Left ventricle myocardium inferior (tissue), 1 donor: ENCODE measurements at places on chromosomes 5 and 9.

DNA sequence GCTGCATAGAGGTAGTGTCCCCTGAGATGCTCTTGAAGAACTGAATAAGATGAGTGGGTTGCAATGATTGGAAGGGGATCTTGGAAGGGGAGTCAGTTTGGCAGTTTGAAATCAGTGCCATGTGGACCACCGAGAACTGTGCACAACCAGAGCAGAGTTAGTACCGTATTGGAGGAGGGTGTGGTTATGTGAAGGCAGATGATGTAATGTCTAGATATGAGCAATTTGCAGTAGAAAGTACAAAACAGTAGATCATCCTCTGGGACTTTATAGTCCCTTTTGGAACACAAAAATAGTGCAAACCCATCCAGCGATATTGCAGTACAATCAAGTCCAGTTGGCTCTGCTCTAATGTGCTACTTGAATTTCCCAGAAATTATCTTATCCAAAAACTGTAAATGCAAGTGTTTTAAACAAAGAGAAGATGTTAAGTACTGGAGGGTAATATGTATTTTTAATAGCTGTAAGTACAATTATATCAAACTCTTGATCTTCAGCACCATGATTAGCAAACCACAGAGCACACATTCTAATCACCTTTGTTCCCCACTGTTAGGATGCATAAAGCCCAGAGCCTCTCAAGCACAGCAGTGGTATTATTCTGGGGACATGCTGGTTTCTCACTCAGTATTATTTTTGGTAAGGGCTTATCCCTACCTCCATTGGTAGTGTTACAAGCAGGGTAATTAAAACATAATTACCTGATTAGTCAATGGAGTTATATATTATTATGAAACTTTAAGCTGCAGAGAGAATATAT is 41.5 kb downstream of the MEGF10 start:
- DNase-seq = no peak

GRCh38 chr5:159440235-159440634 is 109.9 kb upstream of the IL12B start:
- DNase-seq = no peak

- DNase-seq = peak; percentile 72
Measured at GRCh38 chr9:128456613-128457061, 831 bp downstream of the ODF2 start.

DNA sequence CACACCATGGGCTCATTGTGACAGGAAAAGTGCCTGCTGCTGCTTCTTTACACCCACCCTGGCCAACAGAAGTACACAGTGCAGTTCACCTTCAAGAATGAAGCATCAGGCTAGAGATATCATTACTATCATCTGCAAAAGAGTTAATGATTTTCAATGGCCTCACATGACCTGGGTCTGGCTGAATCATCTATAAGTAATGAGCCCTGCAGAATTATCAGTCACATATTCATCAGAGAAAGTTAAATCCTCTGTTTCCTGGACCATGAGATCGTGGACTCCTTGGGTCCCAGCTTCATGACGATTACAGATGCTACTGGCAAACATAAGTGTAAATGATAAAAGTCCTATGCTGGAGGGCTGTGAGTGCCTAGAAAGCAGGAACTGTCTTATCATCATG is 8.3 kb downstream of the BAG1 start:
- DNase-seq = no peak

DNA sequence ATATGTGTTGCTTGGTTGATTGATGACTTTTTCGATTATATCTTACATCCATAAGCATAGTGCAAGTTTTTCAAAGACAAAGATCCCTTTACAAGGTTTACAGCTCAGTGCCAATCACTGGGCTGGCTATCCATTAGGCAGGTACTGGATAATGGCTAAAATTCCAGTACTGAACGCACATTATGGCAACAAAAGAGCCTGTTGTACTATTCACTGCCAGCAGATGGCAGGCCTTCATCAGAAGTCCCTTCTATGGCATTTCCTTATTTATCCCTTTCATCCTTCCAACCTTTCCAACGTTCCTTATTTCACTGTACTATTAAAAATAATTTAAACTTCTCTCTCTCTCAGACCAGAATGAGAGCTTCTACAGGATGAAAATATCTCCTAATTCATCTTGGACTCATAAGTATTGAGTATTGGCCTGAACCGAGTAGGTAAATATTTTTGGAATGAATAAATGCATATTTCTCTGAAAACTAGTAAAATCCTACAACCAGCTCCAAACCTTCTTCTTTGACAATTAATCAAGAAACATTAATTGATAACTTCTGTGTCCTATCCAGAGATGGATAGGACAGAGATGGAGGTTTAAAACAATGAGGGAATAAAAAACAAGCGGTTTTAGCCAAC is 6.7 kb upstream of the WNT8A start:
- DNase-seq = peak; percentile 50

GRCh38 chr9:104810421-104811339 is 46.8 kb downstream of the NIPSNAP3B start:
- no peak for DNase-seq

DNA sequence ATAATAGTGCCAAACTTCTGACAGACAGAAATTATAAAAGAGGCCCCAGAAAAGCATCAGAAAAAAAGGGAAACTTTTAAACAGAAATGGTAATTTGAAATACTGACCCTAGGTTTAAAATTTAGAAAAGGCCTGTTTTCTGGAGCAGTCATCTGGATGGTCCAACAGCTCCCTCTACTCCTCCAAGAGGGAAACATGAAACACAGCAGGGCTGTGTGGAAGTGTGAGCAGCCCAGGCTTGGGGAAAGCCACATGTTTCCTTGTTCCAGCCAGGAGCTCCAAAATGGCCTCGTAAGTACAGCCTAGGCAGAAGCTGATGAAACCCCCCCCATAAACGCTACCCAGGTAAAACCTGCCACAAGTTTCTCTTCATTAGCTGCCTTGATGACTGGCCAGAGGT is 499.3 kb upstream of the ADAMTS16 start:
- DNase-seq = no peak

DNA sequence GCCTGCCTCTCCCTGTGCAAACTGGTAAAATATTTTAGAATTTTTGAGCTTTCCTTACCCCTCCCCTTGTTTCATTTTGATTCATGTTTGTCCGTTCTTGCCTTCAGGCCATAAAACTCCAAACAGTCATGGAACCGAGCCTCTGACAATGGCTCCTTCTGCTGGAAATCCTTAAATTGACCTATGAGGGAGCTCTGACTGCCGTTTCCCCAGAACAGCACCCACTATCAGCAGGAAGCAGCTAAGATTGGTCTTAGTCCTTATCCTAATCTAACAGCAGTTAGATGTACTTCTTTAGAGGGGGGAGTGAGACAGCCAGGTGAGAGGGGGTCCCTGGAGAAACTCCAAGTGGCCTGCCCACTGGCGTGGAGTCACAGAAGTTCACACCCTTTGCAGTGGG is 106.7 kb downstream of the FAM174A start:
- no peak for DNase-seq

- DNase-seq = no peak
Measured at GRCh38 chr9:115957585-115957984, 196.0 kb upstream of the PAPPA start.

DNA sequence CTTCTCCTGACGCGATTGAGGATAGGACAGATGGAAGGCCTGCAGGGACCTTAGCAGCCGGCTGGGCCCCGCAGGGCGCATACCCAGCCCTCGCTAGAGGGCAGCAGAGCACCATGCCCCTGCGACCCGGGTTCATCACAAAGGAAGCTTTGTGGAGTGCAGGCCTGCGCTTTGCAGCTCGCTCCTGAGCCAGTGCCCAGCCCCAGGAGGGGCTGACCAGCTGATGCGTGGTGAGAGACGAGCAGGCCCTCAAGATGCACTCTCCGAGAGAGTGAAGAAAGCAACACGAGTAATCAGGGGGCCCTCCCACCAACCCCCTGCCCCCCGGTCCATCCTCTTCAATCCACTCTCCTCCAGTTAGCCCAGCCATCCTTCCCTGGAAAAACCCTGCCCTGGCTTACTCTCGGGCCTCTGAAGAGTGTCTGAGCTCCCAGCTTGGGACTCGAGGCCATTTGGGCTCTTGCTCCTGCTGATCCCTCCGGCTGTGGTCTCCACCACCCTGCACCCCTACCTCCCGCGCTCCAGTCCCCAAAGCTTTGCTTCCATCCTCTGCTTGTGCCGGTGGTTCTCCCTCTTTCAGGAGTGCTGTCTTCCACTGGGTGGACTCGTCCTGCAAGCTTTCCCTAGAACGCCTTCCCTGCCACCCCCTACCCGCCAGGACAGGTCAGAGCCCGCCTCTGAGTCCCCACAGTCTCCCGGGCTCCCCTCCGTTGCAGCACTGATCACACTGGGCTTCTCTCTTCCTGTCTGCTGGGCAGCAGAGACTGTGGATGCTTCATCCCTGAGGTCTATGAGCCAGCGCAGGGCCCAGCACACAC is 9.1 kb upstream of the KIF12 start:
- DNase-seq = peak; percentile 82

- DNase-seq = no peak
Measured at GRCh38 chr5:34970552-34970951, 41.2 kb downstream of the DNAJC21 start.

DNA sequence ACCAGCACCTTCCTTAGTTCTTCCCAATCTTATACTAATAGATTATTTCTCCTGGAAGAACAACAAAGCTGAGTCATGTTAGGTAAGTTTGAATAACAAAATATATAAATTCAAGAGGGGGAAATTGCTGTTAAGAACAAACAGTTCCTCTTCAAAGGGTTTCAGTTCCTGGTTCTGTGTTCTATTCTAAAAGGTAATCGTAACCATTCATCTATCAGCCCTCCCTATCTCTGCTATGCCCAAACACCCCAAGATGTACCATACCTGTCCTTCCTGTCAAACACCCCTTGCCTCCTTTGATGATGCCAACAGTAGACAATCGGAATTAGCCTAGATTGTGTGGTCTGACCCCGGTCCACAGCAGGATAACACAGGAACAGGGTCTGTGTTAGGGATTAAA is 4.2 kb upstream of the RNF180 start:
- no peak for DNase-seq

DNA sequence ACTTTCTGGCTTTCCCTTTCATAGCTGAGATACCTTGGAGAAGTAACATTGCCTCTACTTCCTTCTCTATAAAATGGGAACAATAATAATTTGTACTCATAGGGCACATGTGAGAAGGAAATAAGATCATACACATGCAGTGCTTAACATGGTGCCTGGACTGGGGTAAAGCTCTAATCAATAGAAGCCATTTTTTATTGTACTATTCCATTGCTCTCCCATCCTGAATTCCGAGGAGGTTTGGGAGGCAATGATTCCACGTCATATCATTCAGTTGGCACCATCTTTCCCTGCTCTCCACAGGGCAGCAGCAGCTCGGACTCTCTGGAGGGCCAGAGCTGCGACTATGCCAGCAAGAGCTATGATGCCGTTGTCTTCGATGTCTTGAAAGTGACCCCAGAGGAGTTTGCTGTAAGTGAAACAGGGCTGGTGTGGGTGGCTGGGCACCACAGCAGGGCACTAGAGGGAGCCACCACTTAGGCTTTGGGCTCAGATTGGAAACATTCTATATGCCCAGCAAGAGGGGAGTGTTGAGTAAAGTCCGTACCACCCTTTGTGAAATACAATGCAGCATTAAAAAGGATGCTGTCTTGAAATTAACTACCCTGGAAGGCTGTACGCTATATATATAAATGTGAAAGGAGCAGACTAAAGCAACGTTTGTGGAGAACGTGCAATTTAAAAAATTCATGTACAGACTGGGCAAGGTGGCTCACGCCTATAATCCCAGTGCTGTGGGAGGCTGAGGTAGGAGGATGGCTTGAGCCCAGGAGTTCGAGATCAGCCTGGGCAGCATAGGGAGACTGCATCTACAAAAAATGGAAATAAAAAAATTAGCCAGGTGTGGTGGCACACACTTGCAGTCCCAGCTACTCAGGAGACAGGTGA is 51.2 kb downstream of the RALGPS1 start:
- peak; percentile 47 for DNase-seq

DNA sequence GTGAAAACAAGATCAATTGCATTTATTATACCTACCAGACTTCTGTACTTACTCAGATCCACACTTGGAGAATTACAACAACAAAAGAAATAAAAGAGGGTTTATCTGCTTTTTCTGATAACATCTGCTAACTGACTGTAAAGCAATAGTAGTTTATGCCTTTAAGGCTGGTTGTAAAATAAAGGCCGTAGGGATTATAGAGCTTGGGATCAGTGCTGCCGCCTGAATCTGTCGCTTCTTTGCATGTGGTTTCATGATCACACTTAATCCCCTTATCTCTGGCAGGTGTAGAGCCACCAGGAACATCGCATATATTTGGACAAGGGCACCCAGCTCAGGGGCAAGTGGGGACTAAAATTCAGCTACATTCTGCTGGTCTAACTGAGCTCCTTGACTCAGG is 146.7 kb downstream of the CCDC192 start:
- no peak for DNase-seq

GRCh38 chr5:42595597-42595996 is 161.0 kb upstream of the CCDC152 start:
- no peak for DNase-seq

DNA sequence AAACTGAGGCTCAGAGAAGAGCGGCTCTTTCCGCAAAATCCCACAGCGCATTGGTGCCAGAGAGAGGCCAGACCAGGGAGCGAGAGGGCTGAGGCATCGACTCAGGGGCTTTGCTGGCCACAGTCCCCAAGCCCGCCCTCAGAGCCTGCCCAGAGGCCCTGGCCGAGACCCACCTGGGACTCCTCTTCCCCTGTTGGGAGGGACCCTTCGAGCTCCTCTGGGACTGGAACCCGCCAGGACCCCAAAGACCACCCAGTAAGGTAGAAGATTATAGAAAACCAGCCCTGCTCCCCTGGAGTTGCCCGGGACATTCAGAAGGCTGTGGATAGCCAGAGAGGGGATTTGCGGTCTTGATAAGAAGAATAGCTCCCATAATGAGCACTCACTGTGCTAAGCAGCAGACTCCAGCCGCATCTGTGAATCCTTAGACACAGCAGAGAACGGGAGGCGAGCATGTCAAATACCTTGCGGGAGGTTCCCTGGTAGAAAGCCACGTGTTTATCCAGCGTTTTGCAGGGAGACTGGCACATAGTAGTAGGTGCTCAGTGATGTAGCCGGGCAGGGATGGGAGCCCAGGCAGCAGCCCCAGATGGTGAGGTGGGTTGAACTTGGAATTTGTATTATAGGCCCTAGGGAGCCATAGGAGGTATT is 651 bp upstream of the AK1 start:
- no peak for DNase-seq

DNA sequence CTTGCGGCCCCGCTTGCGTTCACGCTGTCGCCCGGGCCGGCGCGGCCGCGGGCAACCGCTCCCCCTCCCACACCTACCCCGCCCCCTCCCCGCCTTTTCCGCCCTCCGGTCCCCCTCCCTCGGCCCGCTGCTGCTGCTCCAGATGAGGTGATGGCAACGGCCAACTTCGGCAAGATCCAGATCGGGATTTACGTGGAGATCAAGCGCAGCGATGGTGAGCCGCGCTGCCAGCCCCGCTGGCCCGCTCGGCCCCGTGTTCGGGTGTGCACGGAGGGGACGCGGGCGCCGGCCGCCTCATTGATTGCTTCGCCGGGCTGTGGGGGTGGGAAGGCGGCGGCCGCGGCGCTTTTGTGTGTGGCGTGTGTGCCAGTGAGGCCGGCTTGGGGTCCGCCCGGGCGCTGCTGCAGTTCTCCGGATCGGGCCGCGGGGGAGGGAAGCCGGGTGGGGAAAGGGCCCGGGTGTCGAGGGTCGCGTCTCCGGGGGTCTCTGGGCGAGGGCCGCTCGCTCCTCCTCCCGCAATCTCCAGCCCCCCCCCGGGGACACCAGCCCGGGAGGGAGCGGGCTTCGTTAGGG is 403 bp downstream of the KIF2A start:
- DNase-seq = no peak
